ENCODE measurements at places on chromosomes 1 and 21.

DNA sequence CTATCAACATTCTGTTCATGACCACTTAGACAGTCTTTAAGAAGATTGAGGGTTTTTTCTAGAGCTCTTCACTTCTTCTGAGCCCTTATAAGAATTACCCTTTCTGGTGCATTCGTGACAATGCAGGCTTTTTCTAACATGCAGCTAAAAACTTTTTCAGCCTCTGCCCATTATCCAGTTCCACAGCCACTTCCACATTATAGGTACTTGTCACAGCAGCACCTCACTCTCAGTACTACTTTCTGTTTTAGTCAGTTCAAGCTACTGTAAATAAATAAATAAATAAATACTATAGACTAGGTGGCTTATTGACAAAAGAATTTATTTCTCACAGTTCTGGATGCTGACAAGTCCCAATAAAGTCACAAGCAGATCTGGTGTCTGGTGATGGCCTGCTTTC, 284.4 kb upstream of the PKN2 start:
- DNase-seq, result no peak

GRCh38 chr1:24105368-24106160, 6.4 kb downstream of the MYOM3 start:
- no peak for DNase-seq

DNA sequence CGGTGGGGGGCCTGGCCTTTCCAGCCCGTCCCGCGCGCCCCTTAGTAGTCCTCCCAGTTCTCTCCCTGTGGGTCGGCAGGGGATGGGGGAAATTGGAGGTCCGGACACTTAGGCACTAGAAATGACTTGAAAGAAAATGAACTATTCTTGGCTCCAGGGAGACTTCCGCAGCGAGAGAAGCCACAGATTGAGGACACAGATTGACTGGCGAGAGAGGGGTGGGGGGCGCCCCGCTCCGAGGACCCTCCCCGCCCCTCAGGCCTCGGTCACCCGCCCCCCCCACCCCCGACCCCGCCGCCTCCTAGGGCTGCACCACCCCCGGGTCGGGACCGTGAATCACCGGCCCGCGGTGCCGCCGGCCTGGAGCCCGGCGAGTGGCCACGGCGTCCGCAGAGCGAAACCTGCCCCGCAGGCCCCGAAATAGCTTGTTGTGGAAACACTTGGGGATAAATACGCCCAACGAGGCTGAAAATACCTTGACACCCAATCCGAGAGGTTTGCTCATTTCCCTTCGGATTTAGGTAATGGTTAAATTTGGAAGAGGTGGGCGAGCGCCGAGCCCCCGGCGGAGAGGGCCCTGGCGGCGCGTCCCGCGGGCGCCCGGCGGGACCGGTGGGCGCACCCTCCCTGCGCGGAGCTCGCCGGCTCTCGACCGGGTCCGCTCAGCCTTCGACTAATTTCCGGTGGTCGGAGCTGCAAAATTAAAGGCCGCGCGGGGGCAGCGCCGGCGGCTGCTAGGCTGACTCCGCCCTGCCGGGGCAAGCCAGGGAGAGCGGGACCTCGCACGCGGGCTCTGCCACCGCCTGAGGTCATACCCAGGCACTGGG, at the start of gene GFI1:
Gene GFI1 (minus strand): TSS at position 675 of the 827 bp plus-strand sequence. CDS start 3,438 bp downstream, outside the sequence.
- no peak for DNase-seq

DNA sequence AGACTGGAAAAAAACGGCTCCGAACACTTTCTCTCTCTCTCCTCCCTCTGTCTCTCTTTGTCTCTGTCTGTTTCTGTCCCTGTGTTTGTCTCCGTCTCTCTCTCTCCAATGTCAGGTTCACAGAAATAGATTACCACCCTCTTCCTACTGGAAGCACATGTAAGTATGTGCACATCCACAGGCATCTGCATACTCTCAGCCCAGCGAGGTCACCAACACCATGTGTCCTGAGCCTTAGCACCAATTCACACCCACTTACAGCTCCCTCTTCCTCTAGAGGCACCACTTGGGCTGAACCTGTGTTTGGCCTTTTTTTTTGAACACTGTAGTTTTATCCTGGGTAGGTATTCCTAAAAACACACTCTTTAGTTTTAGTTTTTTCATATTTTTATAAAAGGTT, 130.5 kb downstream of the ETS2 start:
- no peak for DNase-seq

DNA sequence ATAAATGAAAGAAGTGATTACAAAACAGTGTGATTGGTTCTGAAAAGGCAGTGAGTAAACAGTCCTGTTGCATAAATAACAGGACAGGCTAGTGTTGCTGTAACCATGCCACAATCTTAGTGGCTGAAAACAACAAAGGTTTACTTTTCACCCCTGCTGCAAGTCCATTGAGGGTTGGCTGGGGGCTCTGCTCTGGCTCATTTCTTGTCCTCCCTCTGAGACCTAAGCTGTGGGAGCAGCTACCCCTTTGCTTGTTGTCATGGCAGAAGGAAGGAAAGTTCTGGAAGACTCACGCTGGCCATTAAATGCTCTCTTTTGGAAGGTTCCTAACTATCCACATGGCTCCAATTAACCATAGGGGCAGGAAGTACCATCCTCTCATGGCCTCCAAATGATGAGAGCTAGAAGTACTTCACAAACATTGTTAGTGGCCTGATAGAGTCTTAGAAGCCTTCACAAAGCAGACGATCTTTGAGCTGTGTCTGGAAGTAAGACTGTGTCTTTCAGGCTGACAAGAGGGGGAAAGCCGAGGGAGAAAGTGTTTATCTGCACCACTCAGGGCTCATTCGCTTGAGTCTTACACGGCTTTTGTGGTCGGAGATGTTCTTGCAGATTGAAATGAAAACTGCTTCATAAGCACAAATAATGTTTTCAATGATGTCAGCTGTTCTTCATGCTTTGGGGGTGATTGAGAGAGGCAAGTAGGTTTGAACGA, 11.9 kb downstream of the RCSD1 start:
- DNase-seq, result no peak

- DNase-seq, result no peak
These were observed 56.9 kb downstream of the KRTAP19-8 start for GRCh38 chr21:30981403-30981802.

Measured in stimulated activated CD4-positive, alpha-beta T cell treated with anti-CD3 and anti-CD28 coated beads, Interleukin-15, amount 100 ng/mL, for 1 hour (primary cell).